Stimulated activated CD4-positive, alpha-beta T cell treated with anti-CD3 and anti-CD28 coated beads, Interleukin-12 subunit alpha, Interleukin-12 subunit beta, amount 100 ng/mL, for 24 hours (primary cell): ENCODE measurements at places on chromosomes 3 and 15.

- DNase-seq, result no peak
Observed at GRCh38 chr3:32946973-32947788, 4.3 kb upstream of the CCR4 start.

DNA sequence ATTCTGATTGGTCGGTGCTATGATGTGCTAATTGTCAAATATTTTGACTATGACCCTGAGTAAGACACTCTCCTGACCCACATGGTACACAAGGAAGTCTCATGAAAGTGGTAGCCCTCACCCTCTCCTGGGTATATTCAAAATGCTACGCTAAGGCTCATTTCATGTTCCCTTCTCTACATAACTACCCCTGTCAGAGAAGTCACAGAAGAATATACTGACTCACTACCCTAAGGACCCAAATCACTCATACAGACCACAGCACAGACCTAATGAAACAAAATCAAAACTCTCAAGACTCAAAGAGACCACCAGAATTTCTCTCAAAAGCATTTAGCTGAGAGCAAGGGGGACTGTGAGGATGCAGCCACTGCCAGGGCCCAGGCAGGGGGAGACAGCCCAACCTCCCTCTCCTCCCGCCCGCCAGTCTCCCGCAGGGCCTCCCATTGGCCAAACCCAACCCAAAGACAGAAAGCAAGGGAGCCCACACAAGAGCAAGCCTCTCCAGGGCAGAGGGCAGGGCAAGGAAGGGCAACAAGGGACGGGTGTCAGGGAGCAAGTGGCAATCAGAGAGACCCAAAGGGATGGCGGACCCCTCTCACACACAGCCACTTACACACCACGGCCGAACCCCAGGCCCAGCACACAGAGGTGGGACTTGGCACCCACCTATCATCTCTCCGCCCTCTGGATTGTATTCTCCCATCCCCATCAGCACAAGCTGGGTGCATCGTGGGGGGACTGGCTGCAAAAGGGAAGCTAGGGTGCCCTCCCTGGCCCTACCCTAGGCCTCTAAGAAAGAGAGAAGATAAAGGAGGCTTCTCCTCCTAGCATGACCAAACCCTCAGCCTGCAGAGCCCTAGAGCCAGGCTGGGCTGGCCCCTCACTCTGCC, 41.6 kb downstream of the MEGF11 start:
- DNase-seq, result no peak

DNA sequence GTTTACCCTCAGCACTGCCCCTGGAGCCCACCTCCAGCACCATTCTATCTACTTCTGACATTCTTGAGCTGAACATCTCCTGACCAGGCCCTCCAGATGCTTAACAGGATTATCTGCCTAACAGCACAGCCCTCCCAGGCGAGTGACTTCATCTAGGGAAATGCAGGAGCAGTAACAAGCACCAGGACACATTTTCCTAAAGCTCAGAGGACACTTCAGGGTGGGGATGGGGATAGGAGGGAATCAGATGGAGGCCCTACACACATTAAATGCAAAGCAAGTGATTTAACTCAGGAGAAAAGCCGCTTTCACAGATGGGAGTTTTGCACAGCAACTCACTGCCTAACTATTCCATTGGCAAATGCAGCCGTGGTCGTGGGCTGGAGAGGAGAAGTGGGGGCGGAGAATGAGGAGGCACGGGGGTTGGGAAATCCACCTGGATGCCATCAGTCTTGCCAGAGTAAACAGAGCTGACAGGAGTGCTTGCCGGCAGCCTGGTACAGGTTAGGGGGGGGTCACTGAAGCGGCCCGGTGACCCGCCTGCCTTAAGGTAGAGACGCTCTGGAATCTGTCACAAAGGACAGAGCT, 21.3 kb upstream of the BNC1 start:
- DNase-seq, result no peak

DNA sequence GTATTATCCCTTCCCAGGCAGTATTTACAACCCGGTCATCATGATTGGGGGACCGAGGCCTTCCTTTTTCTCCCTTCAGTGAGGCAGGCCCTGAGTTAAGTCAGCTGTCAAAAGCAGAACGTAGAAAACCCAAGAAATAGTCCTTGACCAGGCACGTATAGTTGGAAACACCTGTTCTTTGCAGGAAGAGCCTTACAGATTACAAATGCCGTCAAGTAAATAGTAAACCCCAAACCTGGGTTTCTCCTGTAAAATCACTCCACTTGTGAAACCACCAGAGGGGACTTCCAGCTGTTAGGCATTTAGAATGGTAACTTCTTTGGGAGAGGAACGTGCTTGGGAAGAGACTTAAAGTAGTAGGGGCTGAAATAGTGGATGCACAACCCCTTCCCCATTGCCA, 1.0 kb upstream of the BTBD1 start:
- no peak for DNase-seq

DNA sequence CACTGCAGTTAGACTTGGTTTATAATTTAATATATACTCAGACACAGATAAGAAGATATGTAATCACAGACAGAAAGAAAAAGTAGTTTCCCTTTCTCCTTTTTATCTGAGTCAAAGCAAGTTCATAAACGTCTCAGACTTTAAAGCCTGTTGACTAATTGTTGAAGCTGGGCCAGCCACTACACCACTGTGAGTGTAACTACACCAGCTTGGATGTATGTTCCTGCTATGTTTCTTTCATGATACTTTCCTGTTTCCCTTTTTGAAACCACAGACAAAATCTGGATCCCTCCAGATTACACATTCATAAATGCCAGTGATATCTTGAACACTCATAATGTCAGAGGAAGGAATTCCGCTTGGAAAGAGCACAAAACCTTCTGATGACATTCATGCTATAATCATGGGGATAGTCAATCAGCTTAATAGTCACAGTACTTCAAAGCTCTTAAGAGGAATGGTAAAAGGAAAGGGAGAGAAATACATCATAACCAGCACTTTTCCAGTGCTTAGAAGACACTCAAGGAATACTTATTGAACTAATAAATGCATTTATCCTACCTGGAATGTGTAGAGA, 32.0 kb downstream of the KCNMB2 start:
- no peak for DNase-seq

DNA sequence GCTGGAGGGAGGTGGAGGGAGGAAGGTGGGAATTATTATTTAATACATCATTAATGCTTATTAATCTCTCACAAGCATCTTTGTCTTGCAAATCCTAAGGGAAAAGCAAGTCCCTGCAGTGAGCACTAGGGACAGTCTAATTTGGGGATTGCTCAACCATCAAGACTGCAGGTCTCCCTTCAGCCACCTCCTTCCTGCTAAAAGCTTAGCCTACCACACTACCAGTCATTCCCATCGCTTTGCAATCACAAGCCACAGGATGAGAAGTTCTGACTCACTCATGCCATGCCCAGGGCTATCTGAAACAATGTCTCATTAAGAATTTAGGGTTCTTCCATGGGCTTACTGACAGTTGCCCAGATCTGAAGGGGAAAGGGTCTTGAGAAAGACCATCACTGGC, 51.0 kb upstream of the EIF1B start:
- no peak for DNase-seq

DNA sequence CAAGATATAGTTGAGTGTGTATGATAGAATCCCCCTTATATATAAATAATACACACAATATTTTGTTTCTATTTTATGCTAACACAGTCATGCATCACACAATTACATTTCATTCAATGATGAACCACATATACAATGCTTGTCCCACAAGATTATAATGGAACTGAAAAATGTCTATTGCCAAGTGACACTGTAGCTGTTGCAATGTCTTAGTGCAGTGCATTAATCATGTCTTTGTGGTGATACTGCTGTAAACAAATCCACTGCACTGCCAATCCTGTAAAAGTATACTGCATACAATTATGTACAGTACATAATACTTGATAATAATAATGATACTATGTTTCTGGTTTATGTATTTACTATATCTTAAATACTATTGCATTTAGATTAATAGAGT, 512.1 kb upstream of the CNTN3 start:
- DNase-seq, result no peak

DNA sequence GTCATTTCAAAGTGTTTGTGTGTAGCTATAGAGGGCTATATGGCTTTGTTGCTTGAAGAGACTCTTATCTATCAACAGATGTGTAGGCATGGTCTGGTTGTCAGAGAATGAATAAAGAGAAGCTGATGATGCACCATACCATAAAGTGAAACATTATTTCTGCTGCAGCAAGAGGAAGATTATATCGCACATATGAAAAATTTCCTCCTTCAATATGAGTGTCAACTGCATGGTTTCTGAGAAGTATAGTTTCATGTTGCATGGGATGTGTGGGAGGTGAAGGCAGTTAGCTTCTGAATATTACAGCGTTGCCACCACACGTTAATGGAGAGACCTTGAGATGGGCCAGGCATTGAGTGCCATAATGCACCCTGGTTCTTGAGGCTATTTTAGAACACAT, 217.9 kb downstream of the SATB1 start:
- no peak for DNase-seq

- DNase-seq, result peak; percentile 14
Observed at GRCh38 chr3:194255252-194256039, 95.7 kb downstream of the CPN2 start.

DNA sequence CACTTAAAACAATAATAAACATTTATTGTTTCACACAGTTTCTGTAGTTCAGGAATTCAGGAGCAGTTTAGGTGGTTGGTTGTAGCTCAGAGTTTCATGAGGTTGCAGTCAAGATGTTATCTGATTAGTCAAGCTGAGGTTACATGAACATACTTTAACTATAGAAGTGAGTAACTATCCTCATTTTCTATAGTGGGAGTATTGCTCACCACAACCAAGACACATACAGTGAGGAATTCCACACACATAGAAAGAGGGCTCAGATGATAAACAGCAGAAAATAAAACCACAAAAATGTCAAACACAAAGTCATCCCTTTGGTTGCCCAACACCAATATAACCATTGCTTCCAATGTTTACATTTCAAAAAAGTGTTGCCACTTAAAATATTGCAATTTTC, 13.6 kb downstream of the SCN11A start:
- no peak for DNase-seq

- no peak for DNase-seq
Observed at GRCh38 chr3:105364128-105364527, 2.6 kb upstream of the ALCAM start.

- DNase-seq, result no peak
Observed at GRCh38 chr3:128282380-128283196, 129.3 kb downstream of the EEFSEC start.

DNA sequence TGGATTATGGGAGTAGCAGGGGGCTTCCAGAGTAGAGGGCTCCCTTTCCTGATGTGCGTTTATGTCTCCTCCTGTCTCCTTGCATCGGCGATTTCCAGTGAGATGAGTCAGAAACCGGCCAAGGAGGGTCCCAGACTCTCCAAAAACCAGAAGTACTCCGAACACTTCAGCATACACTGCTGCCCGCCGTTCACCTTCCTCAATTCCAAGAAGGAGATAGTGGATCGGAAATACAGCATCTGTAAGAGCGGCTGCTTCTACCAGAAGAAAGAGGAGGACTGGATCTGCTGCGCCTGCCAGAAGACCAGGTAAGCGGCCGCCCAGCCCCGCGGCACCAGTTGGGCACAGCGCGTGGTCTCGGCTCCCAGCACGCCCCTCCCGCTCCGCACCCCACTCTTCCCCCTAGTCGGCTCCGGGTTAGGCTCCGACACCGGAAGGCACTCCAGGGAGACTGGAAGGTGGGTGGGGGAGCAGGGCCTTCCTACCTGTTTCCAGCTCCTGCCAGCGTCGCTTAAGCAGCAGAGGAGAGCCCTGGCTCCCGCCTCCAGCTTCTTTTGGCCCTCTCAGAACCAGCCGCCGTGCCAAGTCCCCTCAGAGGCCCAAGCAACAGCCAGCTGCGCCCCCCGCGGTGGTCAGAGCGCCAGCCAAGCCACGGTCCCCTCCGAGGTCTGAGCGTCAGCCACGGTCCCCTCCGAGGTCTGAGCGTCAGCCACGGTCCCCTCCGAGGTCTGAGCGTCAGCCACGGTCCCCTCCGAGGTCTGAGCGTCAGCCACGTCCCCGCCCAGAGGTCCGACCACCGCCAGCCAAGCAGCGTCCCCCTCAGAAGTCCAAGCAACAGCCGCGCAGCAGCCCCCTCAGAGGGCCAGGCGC, 34.7 kb downstream of the MOBP start:
- DNase-seq, result no peak

DNA sequence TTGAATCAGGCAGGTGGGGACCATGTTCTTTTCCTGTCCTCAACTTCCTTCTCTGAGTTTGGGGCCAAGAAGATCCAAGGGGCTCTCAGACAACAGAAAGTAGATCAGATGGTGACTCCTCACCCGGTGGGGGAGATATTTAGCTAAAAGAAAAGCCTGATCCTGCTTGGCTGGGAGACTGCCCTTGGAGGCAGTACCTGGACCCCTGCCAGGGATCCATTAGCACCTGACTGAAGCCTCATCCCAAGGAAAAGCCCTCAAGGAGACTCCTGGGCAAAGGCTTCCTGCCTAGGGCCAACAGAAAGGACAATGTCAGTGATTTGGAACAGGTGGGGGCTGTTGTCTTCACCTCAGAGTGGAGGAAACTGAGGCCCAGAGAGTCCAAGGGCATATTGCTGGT, 33.5 kb upstream of the HHATL start:
- no peak for DNase-seq

DNA sequence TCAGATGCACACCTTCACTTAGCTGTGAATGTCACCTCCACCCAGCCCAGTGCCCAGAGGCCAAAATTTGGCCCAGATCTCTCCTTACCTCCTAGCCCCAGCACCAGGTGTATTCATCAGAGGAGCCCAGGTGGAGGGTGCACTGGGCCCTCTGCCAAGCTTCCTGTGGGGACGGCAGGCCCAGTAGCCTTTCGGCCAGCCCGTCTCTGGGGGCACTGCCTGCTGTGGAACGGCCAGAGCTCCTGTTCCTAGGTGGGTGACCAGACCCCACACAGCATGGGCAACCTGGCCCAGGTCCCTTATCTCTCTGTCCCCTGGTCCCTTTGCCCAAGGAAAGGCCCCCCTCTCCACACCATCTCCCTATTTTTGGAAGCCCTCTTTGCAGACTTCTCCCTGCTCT, 67.8 kb downstream of the AAGAB start:
- no peak for DNase-seq

DNA sequence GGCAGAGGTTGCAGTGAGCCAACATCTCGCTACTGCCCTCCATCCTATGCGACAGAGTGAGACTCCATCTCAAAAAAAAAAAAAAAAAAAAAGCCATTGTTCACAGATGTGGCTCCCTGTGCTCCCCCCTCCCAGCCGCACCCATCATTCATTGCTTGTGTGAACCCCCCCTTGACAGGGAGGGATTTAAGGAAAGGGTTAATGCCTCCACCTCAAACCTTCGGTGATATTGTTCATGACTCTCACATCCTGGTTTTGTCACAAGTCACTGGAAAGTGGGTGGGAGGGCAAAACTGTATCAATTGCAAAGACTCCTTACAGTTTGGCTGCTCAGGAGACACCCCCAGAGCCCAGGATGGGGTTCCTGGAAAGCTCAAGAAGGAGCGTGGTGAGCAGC, 7.7 kb downstream of the SLC6A6 start:
- DNase-seq, result no peak

GRCh38 chr3:25834346-25834745, 44.5 kb downstream of the OXSM start:
- DNase-seq, result no peak
